ENCODE measurements at places on chromosomes 7 and 10.
A peak's percentile ranks its signal among the peaks of the same experiment; 100 is the strongest.

DNA sequence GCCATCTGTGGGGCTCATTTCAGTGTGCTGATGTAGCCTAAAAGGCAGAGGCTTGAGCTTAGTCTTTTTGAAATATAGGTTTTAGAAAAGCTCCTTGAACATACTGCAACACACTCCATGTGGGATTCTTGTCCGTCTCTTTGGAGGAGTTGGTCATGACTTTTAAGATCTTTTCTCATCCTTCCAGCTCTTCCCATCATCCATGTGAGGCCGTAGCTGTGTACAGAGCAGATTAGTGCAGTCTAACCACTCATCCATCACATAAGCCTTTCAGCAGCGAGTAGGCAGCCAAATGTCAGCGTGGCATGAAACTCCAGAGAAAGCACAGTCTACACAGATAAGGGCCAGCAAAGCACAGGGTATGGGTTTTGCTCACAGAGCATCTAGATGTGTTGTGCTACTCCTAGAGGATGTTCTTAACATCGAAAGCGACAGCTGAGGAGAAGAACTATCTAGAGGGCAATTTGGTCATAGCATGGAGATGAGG is 28.1 kb upstream of the NPVF start:
- no peak for DNase-seq

DNA sequence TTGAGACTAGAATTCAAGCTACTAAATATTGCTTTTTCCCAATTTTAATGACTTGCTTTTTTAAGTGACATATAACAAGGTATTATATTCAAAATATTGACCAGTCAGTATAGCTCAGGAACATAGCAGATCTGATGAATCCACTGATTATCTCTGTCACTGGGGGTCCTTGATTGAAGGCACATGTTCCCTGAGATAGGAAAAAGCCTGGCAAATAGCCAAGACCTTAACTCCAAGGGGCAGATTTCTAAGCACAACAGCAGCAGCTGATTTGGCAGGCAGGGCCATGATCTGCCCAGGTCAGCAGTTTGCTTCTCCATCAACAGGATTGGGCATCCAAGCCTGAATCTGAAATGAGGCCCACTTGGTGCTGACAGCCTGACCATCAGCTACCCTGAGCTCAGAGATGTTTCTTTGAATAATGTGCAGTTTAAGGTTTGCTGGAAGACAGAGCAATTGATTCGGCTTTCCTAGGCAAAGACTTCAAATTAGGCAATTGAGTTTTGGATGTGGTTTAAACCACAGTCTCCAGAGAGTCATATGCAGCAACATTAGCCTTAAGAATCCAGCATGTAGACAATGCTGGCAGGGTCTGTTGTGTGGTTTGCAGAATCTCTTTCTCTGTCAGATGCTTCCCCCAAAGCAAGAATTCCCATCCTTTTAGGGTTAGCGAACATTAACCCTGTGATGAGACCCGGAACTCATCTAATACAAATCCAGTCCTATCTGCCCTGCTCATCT is 352.6 kb downstream of the ADRA2A start:
- DNase-seq, result no peak

DNA sequence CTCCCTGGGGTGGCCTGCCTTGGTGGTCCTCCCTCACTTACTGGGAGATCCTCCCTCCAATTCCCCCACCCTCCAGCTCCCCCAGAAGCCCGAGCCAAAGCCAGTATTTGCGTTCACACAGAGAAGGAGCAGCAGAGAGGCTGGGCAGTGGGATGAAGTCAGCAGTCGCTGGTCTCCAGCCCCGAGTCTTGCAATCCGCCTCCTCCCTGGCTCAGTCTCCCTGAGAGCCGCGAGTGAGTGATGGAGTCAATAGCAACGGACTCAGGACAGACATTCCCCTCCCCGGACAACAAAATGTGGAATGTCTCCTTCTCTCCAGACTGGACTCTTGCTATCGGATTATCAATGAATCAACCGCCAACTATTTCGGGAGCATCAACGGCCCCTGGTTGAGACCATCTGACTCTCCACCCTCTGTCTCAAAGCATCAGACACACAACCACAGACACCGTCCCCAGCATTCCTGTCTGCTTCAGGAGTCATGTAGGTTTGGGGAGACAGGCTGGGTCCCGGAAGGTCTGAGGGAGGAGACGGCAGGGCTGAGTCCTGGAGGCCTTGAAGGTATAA is 178.4 kb downstream of the SH3PXD2A start:
- DNase-seq, result no peak

DNA sequence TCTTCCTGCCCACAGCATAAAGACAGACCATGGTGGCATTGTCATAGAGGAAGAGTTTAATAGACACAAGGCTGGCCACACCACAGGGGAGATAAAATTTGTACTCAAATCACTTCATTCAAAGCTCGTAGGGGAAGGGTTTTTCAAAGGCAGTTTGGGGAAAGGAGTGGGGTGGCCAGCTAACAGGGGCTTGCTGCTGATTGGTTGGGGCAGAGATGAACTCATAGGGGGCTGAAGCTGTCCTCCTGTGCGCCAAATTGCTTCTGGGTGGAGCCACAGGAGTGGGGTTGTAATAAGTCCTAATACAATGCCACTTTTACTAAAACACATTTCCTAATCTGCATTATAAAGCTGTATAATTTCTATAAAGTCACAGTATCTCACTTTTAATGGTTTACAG is 22.5 kb downstream of the PDZD8 start:
- DNase-seq, result no peak

DNA sequence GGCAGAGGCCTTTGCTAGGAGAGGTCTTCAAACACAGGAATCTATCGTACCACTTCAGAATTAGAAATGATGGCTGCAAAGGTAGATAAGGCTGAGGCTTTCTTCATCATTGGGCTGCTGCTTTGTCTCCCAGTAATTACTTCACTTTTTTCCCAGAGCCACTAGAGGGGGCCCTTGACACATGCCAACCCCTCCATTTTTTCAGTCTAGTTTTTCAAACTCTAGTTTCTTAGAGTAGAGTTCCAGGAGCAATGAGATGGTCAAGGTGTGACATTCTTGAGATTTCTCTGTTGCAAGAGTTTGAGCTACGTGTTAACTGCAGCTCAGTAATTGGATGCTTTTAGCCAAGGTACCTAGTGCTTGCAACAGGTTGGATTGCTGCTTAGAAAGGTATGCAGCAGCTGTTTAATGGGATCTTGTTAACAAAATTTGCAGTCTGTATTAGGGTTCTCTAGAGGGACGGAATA is 33.8 kb upstream of the RBM20 start:
- peak; percentile 30 for DNase-seq

DNA sequence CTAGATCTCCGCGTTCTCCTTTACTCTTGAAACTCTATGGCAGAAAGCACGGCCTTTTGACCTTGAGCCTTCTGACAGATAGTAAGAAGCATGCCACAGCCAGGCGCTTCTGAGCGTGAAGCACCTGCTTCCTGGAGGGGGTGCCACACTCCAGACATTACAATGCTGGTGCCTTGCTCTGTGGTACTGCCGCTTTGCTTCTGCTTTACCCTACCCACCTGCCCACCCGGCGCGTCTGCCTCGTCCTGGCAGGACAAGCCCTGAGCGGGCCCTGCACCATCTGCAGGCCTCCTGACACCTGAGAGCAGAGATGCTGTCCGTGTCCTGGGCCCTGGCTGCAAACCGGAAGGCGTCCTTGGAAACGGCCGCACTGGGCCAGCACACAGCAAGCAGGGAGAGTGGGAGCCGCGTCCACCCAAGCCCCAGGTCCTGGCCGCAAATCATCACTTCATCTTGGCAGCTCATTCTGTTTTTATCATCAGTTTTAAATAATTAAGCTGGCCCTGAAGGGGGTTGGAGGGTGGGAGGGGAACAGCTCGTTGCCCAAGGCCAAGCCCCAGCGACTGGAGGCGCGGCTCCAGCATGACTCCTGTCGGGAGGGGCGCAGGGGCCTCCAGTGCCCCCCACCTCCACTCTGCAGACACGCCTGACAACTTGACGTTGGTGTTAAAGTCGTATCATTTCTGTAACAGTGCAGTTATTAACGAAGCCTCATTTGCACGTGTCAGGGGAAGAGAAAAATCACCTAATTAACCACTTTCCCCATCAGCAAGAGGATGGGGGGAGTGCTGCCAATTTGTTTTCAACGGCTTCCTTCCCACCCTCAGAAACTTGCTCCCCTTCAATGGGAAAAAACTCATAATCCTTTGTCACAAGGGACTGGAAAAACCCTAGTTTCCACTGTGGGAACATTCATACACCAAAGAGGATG is 132.2 kb downstream of the MAD1L1 start:
- DNase-seq, result no peak

GRCh38 chr7:86664486-86664885 is 20.8 kb downstream of the GRM3 start:
- no peak for DNase-seq

DNA sequence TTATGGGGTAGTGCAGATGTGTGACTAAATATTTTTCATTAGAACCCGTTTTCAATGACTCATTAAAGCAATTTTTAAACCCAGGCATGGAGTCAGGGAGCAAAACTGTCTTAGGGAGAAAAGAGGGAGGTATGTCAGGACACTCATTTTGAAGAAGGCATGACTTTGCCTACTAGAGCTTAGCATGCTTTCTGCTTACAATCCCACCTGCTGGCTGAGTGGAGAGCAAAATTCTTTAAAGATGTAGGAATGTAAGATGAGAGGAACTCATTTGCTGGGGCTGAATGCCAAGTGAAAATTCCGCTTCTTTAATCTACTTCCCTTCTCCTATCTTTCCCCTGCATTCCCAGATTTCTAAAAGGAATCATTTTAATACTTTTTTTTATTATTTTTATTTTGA is 232.6 kb downstream of the GALNT17 start:
- DNase-seq, result no peak

- no peak for DNase-seq
Measured at GRCh38 chr10:8576281-8576680, 521.8 kb downstream of the GATA3 start.

DNA sequence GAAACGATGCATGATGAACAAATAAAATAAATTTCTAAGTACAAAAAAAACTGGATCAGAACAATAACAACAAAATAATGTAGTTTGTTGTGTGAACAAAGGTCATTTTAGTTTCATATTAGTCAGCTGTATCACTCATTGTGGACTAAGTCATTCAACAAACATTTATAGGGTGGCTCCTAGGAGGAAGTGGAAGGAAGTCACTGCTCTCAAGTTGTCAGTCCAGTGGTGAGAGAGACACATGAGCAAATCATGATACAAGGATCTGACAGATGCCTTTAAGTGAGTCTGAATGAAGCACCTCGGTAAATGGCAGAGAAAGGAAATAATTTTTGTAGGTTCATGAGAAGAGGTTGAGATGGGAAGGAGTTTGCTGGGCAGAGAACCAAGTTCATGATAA is 56.8 kb downstream of the EPDR1 start:
- DNase-seq, result no peak

GRCh38 chr10:119316729-119317097 is 109.3 kb downstream of the GRK5 start:
- DNase-seq, result no peak

DNA sequence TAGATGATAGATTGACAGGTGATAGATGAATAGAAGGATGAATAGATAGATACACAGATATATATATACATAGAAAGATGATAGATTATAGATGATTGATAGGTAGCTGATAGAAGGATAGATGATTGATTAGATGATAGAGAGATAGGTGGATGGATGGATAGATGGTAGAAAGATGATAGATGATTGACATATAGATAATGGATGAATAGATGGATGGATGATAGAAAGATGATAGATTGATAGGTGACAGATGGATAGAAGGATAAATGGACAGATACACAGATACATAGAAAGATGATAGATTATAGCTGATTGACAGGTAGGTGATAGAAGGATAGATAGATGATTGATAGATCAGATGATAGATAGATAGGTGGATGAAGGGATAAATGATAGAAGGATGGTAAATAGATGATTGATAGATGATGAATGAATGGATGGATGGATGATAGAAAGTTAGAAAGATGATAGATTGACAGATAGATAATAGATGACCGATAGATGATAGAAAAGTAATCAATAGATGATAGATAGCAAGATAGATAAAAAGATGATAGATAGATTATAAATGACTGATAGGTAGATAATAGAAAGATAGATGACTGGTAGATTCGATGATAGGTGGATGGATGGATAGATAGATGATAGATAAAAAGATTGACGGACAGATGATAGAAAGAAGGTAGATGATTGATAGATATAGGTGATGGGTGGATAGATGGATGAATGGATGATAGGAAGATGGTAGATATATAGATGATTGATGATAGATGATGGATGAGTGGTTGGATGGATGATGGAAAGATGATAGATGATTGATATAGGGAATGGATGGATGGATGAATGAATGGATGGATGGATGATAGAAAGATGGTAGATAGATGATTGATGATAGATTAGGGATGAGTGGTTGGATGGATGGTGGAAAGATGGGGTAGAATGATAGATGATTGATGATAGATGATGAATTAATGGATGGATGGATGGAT is 80.4 kb downstream of the MICALL2 start:
- no peak for DNase-seq

DNA sequence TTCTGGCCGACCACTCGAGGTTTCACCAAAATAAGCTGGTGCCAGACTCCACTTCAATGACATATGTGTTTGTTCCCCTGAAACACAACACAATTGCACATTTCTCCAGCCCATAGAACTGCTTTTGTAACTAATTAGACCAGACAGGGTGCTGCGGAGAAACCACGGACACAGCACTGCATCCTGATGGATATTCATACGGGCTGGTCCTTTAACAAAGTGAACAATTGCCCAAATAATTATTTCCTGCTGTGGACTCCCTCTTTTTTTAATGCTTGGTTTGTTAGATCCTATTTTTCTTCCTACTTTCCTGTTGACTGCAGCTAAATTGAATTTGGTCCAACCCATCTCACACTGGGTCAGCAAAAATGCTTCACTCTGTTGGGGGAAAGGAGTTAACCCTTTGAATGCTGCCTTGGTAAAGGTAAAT is 198.6 kb upstream of the BMPER start:
- DNase-seq, result no peak

DNA sequence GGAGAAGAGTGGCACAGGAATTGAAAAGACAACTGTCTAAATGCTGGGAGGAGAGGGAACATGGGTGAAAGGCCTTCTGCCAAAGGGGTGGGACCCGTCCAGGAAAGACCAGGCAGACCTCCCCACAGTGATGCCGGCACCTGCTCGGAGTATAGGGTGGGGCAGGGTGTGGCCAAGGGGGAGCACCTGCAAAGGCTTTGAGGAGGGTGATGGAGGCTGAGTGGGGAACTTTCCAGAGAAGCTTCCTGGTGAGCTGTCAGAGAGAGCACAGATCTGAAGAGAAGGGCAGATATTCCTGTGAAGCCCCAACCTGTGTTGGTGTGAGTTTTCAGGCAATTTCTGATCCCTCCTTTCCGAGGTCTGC is 263.4 kb upstream of the GRB10 start:
- DNase-seq, result no peak

DNA sequence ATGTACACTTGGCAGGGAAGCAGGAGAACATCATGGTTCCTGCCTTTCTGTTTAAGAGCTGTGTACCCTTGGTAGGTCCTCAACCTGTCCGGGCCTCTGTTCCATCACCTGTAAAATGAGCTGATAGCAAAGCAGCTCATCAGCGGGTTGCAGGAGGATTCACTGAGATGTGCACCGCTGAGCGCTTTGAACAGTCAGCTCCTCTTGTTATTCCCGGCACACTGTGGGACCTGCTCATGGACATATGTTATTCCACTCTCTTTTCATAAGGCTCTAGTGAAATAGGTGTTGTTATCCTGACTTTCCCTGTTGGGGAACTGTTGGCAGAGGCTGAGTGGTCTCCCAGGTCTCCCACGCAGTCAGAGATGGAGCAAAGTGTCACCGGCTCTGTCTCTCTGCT is 497.5 kb upstream of the ZMIZ1 start:
- DNase-seq, result no peak

- DNase-seq, result peak; percentile 79
Measured at GRCh38 chr7:115356999-115357702, 435.3 kb downstream of the MDFIC start.

GRCh38 chr7:35353481-35353880 is 99.6 kb upstream of the TBX20 start:
- DNase-seq, result no peak

- no peak for DNase-seq
Measured at GRCh38 chr7:50377356-50377755, 72.8 kb downstream of the FIGNL1 start.
